ENCODE measurements at places on chromosomes 3 and 15. TPM values are rescaled to one million over a fixed set of nuclear protein-coding genes. Genes with fewer than 3 reads are reported as not detected.

Gene RAB6B
- 15.5 TPM for total RNA-seq

Gene GPR160
- 0.21 TPM for total RNA-seq

Gene CISH
- 8.6 TPM for total RNA-seq

Gene DZIP1L
- 28.1 TPM for total RNA-seq

Gene BCHE
- total RNA-seq = 52.9 TPM

- no peak for DNase-seq
Observed at GRCh38 chr3:134381076-134381475, 6.8 kb upstream of the AMOTL2 start.

DNA sequence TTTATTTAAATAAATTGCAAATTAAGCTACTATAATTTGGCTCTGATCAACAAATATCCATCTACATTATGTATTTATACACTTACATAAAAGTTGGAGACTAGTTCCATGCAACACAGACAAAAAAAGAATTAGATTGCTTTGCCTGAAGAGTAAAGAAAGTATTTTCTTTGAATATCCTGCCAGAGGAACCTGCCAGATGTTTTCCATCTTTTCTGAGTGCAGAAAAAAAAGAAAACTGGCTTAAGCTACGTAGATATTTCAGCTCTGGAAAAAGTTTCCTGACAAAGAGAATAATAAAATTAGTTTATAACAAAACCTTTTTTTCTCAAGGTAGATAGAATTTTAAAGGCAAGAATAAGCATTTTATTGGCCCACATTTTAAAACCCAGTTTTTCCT is 607.5 kb upstream of the NAALADL2 start:
- no peak for DNase-seq

- no peak for DNase-seq
Observed at GRCh38 chr3:142947352-142947751, 16.1 kb downstream of the PAQR9 start.

DNA sequence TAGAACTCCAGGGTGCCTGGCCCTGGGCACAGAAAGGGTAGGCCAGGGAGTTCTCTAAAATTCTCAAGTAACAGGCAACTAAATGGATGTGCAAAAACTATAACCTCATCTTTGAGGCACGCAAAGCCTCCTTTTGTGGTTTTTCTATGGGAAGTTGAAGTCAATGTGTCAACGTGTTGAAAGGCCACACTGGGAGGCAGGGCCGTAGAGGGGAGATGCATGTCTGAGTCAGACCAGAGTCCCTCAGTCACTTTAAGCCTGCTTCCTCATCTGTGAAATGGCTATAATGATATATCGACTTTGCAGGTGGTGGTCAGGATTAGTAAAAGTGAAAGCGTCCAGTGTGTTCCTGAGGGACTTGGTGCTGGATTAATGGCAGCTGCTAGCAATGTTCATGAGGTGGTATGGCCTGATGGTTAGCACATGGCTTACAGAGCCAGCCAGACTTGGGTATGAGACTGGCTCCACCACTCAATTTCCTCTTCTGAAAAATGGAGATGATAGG is 17.0 kb downstream of the TGM5 start:
- no peak for DNase-seq

GRCh38 chr15:80950291-80951078 is 39.1 kb downstream of the MESD start:
- DNase-seq = no peak

GRCh38 chr3:159724627-159725026 is 264.0 kb upstream of the IL12A start:
- DNase-seq = no peak

- DNase-seq = no peak
Observed at GRCh38 chr3:12512534-12513118, 28.3 kb downstream of the TSEN2 start.

Data from neural crest cell (in vitro differentiated cells).